Stimulated activated CD8-positive, alpha-beta memory T cell treated with anti-CD3 and anti-CD28 coated beads, Interleukin-7, amount 100 ng/mL, for 48 hours (primary cell): ENCODE measurements at places on chromosomes 12 and 14.

DNA sequence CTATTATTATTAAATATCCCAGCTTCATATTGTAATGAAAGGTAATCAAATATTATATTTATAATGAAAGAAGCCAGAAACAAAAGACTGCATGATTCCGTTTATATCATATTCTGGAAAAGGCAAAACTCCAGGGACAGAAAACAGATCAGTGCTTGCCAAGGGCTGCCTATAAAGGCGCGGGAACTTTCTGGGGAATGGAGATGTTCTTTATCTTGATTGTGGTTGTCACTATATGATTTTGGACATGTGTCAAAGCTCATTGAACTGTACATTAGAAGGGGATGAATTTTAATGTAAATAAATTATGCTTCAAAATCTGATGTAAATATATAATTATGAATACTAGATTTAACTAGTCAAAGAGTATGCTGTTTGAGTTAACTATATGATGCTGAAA is 115.4 kb upstream of the KRAS start:
- DNase-seq: no peak

DNA sequence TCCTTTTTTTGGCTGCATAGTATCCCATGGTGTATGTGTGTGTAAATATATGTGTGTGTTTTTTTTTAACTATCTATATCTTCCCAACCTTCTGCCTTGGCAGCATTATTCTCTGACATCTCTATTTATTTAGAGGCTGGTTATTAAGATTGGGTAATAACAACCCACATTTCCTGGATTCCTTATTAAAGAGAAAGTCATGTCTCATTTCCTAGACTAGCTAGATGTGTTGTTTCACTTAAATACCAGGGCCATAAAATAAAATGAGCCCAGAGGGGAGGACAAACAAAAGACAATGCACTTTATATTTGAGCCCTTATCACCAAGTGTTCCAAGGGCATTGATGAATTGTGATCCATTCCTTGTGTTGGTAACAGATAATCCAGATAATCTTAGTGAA is 169.1 kb downstream of the SLC5A8 start:
- DNase-seq: no peak

DNA sequence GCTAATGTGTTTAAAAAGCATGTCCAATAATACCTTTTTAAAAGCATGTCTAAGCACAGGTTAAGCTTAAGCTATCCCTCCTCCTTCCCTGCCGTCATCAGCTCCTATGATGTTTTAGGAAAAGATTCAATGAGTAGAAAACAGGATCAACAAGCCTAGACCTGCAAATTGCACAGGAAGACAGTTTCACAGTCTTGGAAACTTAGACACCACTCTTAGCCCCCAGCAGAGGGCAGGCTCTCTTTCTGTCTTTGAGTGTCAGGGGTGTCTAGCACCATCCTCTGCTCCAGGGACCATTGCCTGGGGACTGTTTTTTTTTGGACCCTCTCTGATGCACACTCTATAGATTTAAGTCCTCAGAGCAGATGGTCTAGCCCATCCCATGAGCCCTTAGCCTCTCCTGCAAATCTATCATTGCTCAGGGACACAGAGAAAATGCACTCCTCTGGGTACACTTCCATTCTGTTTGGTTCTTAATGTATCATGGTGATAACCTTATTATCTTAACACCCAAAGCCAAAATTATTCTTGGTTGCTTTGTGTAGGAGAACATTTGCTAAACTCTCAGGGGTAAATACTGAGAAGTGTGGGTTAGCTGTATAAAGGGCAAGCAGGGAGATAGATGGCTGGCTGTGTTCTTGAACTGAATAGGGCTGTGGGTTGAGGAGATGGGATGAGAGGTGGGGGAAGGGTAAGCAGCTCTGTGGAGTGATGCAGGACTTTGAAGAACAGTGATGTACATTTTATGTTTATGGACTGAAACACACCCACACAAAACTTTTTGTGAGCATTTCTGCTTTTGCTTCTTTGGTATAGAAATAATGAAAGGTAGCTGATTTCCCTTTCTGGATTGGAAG is 259.9 kb upstream of the DDHD1 start:
- no peak for DNase-seq

- DNase-seq: no peak
Observed at GRCh38 chr12:58086930-58087329, 145.6 kb downstream of the ATP23 start.

DNA sequence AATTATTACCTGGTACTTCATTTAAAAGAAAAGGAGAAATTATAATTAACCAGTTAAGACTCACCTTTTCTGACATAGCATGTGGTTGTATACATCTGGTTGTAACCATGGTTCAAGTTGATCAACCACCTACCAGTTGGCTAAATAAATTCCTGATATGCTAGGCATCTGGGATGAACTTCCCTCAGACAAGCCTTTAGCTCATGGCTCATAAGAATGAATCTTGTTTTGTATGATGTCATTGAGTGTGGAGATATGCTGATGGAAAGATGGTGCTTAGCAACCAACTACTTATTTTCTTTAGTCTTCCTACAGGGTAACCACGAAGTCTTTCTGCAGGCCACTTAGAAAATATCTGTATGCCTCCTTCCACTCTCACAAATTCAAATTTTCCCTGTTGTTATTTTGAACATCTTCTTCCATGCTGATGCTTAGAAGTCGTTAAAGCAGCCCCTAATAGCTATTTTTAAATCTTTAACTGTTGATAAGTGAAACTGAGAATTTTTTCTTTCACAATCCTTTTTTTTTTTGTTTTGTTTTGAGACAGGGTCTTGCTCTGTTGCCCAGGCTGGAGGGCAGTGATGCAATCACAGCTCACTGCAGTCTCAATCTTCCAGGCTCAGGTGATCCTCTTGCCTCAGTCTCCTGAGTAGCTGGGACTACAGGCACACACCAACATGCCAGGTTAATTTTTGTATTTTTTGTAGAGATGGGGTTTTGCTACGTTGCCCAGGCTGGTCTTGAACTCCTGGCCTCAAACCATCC is 51.9 kb upstream of the PTHLH start:
- no peak for DNase-seq

DNA sequence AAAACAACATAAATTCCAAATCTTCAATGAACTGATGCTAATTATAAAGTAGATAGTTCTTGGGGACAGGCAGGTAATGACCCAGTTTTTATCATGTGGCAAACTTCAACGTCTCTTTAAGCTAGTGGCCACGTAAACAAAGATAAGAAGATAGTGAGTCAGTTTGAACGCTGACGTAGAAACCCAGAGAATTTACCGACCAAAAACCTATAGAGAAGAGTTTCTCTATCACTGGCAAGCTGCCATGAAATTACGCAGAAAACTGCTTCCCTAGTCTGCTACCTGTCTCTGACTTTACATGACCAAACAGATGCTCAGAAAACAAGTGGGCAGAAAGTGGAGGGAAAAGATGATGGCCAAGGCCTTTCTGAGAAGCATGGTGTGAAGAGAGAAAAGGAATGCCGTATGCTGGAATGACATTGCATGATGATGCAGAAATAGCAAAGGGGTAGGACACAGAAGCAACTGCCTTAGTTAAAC is 136.3 kb downstream of the ITPR2 start:
- DNase-seq: no peak

DNA sequence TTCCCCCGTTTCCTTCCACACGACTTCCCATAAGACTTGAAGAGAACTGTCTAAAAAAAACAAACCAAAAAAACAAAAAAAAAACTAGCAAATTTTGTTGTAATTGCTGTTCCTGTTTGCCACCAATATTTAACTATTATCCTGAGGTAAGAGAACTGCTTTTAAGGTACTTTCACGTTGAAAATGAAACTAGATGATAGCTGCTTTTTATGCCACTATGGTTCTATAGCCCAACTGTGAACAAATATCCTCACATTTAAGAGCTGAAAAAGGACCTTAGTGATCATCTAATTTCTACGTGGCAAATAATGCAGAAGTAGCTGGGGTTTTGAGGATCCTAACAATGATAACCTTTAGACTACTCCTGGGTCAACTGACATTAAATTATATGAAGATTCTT is 98.6 kb downstream of the TAOK3 start:
- DNase-seq: no peak

GRCh38 chr12:74328623-74329022 is 209.0 kb upstream of the ATXN7L3B start:
- DNase-seq: no peak

DNA sequence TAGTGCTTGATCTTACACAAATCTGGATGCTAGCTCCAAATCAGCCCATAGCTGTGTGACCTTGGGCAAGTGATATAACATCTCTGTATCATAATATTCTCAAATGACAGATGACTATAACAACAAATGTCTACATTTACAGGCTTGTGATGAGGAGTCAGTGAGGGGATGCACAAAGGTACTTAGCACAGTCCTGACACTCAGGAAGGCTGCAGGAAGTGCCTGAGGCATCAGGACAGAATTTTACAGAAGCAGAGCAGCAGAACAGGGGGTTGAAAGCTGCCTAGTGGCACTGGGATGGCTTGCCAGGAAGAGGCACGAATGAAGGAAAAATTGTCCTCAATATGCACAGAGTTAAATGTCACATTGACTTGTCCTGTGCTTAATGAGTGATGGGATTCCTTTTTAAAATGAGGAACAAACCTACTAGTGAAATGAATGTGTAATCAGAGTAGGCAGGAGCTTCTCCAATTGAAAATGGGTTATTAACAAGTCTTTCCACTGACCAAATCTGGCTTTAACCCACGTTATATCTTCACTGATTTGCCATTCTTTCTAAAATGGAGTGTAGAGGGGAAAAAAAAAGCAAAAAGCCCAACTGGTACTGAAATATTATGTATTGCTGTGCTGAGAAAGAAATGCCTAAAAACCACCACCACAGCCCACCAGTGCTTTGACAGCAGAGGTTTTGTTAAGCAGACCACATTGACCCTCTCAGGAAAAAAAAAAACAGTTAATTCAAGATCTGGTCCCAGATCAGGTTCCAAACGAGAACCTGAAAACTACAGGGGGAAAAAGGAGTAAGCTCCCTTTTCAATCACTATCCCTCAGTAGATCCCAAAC is 11.6 kb downstream of the BTG1 start:
- no peak for DNase-seq

DNA sequence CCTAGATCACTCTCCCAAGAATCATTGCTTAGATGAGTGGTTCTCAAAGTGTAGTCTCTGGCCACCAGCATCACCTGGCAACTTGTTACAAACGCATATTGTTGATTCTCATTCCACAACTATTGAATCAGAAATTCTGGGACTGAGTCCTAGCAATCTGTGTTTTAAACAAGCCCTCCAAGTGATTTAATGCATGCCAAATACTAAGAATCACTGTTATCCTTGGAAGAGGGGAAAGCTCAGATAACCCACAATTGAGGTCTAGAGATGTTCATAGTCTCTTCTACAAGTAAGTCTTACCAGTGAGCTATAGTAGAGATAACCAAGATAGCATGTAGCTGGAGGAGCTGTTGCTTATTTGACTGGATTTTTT is 666.6 kb downstream of the DIO2 start:
- DNase-seq: no peak

GRCh38 chr12:724194-724855 is 28.1 kb upstream of the WNK1 start:
- DNase-seq: no peak

DNA sequence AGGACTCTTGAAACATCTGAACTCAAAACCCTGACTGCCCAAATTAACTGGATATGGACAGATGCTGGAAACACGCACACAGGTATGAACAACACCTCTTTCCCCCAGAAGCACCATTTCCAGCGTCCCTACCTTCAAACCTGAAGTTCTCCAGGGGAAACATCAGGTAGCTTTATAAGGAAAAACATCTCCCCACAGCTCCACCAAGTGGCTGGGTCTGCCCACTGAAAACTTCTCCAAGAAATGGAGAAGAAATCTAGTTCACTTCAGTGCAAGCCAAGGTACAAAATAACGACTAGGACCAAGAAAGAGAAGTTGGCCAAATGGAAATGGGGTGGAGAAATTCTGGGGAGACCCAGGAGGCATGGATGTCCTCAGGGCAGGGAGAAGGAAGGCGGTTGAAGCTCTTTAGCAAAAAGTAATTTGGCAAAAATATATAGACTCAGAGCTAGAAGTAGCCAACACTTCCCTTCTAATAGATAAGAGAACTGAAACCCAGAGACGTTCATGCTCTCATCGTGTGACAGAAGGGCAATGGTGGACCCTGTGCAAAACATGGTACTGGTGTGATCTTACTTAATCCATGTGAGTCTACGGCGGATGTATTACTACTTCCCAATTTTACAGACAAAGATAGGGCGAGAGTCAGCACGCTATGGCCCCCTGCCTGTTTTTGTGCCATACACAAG is 10.5 kb upstream of the NUAK1 start:
- DNase-seq: no peak

- DNase-seq: no peak
Observed at GRCh38 chr14:52339262-52339661, 25.1 kb downstream of the PTGER2 start.

DNA sequence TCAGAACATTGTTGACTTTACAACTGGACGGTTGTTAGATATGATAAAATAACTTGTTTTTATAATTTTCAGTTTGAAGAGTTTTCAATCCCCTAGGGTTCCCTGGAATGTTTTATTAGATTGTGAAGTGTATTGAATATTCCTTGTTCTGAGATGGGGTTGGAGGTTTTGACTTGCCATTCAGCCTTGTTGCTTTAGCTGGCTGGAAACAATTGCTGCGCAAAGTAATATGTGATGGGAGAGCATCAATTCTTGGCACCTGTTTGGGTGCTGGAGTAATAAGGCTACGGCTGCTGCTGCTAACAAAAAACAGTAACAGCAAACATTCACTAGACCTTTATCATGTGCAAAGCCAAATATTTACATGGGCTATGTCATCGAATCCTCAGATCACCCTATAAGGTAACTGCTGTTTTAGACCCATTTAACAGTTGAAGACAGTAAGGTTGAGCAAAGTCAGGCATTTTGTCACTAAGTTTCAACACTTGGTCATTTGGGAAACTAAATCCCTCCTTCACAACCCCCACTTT is 241.0 kb upstream of the TBX3 start:
- no peak for DNase-seq

GRCh38 chr12:131348646-131349045 is 362.2 kb upstream of the SFSWAP start:
- no peak for DNase-seq

DNA sequence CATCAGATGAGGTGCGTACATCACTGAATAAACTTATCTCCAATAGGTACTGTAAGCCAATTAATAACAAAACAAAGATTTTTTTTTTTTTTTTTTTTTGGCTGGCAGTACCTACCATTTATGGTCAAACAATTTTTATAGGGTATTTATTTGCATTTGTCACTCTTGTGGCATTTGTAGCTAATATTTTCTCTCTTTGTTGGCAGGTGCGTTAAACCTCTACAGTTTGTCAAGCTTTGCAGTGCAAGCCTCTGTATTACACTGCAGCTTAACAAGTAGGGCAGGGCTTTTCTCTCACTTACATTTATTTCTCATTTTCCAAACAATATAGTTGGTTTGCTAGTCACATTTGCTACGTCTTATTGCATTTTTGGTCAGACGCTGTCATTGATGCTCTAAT is 12.3 kb downstream of the PRPF39 start:
- DNase-seq: no peak
